ENCODE measurements at places on chromosomes 16 and 17. TPM values are rescaled to one million over a fixed set of nuclear protein-coding genes. Genes with fewer than 3 reads are reported as not detected.

Gene SHBG
- not detected for total RNA-seq

Gene NUDT21
- 147 TPM for total RNA-seq

Gene PYY
- total RNA-seq = not detected

Gene KRT20
- total RNA-seq = not detected

Gene NOMO2
- total RNA-seq = 206 TPM

Gene CCL23
- 7.5 TPM for total RNA-seq

Gene ITGAL
- total RNA-seq = not detected

Gene MPP2
- 0.34 TPM for total RNA-seq
